ENCODE measurements at places on chromosomes 7 and 10. TPM values are rescaled to one million over a fixed set of nuclear protein-coding genes. Genes with fewer than 3 reads are reported as not detected.

GRCh38 chr10:14954001-14954770 is at the start of gene DCLRE1C:
Gene DCLRE1C (minus strand): TSS chr10:14954096. CDS start chr10:14954010, 86 bp downstream.
- DNase-seq, result peak; percentile 97

DNA sequence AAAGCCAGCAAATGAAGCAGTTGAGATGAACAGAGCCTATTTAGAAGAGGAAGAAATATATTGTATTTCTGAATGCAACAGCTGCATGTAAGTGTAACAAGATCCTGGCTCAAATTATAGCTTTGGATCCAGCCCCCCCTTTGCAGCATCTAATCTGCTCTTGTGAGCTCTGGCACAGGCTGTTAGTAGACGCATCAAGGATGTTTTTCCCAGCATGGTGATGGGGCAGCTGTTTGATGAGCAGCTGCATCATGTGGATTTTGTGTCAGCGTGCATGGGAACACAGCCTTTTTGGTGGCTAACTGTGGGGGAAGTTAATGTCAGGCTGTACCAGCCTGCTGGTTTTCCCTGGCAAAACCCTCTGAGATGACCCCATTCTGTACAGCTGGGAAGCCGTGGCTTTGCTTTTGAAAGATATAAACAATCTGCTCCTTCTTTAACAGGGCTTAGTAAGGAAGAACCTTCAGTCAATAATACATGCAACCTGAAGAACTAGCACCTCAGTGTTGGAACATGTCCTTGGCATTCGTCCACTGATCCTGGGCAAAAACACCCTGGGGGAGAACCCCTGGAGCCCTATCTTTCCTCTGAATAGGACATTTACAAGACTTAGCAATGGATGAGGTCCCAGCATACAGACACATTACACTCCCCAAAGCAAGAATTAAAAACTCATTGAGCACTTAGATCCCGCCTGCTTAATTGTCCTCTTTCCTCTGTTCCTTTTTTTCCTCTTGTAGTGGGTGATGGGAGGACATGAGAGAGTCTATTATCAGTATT is 70.6 kb downstream of the NPS start:
- no peak for DNase-seq

- DNase-seq, result no peak
Measured at GRCh38 chr7:130148561-130148960, 56.6 kb downstream of the TMEM209 start.

- DNase-seq, result no peak
Measured at GRCh38 chr7:1404898-1405548, 54.2 kb downstream of the MICALL2 start.

GRCh38 chr7:38881947-38882684 is 26.9 kb downstream of the VPS41 start:
- no peak for DNase-seq

DNA sequence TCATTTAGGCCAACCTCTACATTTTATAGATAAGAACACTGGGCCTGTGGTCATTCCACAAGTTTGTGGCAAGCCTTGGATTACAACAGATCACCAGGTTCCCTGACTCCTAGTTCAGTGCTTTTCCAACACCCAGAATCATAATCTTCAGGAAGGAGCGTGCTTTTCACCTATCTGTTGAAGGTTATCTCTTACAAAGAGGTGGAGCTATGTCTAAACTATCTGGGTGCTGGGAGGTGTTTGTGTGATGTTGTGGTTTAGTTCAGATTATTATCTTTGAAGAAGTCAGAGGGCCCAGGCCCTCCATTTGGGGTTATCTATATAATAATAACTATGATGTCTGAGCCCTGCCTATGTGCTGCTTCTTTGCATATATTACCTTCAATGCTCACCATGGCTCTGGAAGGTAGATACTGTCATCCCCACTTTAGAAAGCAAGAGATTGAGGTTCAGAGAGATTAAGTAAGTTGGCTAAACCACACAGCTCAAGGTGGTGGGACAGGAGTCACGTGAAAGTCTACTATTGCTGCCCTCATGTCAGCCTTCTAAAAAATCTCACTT is 24.0 kb downstream of the IL2RA start:
- peak; percentile 76 for DNase-seq

DNA sequence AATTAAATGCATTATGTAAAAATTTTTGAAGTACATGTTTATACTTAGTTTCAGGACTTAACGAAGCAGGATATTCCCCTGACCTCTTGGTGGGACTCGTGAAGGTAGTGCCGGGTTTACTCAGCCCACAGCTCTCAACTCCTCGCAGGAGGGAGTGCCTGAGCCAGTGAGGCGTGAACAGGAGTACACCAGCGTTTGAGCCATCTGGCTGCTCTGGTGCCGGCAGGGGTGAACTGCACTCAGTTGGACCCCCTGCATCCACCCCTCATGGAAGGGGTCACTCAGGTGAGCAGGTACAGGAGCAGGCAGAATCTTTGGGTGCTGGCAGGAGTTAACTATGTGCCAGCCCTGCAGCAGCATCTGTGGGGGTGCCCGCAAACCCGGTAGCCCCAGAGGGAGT is 625.1 kb upstream of the PCDH15 start:
- no peak for DNase-seq

The OTUD1 gene
- 12.8 TPM for total RNA-seq

DNA sequence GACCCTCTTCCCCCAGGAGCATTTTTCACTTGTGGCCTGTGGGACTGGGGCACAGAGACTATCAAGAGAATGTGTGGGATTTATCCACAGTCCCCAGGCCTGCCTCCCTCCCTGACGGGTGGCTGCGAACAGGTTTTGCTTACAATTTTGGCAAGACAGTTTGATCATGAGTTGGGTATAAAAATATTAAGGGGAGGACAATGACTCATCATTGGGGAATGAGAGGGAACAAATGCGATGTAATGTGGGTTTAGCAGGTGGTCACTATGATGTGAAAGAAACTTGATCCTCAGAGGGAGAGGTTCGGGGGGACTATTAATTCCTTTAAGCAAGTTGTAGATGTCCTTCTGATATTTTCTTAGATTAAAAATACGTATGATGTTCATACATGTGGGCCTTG is 52.2 kb downstream of the EMX2 start:
- no peak for DNase-seq

- DNase-seq, result no peak
Measured at GRCh38 chr7:55537458-55537990, 34.8 kb downstream of the VOPP1 start.

- DNase-seq, result peak; percentile 81
Measured at GRCh38 chr10:137031-137430, 1.8 kb downstream of the ZMYND11 start.

DNA sequence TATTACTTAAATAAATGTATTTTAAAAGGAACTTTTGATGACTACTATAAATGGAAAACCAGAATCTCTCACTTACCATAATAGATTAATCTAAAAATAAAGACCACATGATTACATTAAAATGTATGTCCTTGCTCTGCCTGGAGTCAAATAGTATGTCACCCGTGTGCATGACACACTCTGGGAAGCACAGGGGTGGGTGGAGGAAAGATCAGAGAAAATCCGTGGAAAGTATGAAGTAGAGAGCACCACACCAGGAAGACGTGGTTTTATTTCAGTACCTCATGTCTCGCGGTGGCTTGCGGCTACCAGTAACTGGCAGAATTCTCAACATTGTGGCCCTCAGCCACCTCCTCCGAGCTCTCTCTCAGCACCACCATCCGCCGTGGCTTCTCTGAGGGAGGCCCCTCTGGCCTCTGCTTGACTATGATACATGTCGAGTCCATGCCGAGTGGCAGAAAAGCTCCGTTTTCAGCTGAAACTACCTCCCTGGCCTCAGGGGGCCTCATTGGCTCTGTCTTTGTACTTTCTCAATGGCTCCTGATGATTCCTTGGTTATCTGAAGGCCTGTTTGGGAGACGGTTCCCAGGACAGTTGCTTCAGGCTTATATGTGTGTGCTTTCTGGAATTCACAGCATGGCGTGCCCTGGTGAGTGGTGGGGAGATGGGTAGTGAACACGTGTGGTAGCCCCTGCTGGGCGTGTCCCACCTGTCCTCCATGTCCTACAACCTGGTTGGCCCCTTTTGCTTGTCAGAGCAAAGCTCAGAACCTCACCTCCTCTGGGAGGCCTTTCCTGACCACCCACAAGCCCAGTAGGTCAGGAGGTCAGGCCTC is 49.8 kb downstream of the LHPP start:
- no peak for DNase-seq

- DNase-seq, result no peak
Measured at GRCh38 chr10:30897048-30897447, 134.6 kb downstream of the ZNF438 start.

The CALML5 gene
- total RNA-seq, result not detected

The GPRIN2 gene
- not detected for total RNA-seq

DNA sequence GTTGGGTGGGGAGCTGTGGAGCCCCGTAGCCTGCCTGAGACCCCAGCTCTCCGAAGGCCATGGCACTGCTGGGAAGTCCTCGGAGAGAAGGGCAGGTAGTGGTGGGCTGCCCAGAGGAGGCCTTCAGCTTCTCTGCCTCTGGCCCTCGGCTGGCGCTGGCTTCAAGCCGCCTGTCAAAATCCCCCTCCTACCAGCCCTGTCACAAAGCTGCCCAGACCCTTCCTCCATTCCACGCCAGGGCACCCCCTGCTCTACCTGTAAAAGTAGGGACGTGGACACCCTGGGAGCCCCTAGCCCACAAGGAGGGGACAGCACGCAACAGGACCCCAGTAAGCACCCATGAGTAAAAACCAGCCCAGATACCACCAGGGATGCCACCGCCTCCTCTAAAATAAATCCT is 31.6 kb downstream of the MAD1L1 start:
- DNase-seq, result no peak

DNA sequence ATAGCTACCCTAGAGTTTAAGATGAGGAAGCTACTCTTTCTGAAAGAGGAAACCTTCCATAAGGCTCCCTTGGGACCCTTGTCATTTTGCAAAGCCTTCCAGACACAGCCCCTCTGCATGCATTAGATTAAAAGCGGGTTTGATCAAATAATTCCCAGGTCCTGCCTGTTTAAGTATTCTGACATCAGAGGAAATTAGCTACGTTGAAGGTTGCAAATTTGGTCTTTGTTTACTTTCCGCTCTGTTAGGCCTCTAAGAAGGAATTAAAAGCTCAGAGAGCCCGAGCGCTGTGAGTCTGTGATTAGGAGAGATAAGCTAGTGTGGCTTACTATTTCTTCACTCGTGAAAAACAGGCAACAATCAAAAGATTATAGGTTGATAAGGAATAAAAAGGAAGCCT is 1.4 kb upstream of the THSD7A start:
- DNase-seq, result no peak
